Aortic smooth muscle cell (primary cell): ENCODE measurements at places on chromosomes 6 and 20. TPM values are rescaled to one million over a fixed set of nuclear protein-coding genes. Genes with fewer than 3 reads are reported as not detected.

MCHR2 gene
- not detected in 2 replicates for total RNA-seq

DEFB125 gene
- not detected in 2 replicates for total RNA-seq

CRISP2 gene
- not detected in 2 replicates for total RNA-seq

TRIM10 gene
- total RNA-seq: under 0.01 and 0.13 TPM in 2 replicates

EEF1A2 gene
- 0.06 and 0.13 TPM in 2 replicates for total RNA-seq

VGLL2 gene
- not detected in 2 replicates for total RNA-seq
